ENCODE measurements at places on chromosomes 4 and X.

DNA sequence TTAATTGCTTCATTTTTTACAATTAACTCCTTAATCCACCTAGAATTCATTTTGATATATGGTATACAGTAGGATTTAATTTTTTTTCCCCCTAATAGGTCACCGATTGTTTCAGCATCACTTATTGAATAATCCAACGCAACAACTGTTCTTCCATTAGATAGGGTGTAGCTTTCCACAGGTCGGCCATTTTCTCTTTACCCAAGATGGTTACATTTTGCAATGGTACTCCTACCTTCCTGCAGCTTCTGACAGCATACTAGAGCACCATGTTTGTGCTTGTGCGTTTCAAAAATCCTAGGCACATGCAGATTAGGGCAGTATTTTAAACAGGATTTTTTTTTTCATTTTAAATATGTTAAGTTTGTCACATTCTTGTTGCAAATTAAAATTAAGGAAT, 2.3 kb downstream of the LINC00632 start:
- no peak for DNase-seq

- no peak for DNase-seq
Measured at GRCh38 chr4:187663076-187663475, 332.5 kb upstream of the ZFP42 start.

- DNase-seq: no peak
Measured at GRCh38 chr4:59553063-59553720, 1646.9 kb upstream of the ADGRL3 start.

DNA sequence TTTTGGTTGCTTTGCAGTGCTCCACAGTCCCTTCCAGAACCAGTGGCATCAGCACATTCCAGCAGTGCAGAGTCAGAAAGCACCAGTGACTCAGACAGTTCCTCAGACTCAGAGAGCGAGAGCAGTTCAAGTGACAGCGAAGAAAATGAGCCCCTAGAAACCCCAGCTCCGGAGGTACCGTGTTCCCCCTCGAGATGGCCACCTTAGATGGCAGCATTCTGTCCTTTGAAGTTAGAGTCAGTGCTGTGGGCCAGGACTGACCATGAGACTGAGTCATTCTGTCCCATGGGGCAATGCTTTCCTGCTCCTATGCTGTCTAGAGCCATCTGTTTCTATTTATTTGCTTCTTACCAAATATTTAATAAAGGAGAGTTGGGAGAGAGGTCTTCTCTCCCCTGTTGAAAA, 112.3 kb downstream of the KLHL8 start:
- DNase-seq: no peak

DNA sequence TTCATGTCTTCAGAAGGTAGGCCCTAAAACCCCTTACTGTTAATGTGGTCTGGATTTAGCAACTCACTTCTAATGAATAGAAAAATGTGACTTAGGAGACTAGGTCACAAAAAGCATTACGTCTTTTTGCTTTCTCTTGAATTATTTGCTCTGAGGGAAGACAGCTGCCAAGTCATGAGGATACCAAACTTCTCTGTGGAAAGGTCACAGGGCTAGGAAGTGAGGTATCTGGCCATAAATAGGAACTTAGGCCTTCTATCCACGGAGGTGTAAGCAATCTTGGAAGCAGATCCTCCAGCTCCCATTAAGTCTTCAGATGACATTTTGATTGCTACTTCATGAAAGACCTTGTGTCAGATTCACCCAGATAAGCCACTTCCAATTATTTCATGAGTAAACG, 120.6 kb downstream of the JADE1 start:
- DNase-seq: no peak

DNA sequence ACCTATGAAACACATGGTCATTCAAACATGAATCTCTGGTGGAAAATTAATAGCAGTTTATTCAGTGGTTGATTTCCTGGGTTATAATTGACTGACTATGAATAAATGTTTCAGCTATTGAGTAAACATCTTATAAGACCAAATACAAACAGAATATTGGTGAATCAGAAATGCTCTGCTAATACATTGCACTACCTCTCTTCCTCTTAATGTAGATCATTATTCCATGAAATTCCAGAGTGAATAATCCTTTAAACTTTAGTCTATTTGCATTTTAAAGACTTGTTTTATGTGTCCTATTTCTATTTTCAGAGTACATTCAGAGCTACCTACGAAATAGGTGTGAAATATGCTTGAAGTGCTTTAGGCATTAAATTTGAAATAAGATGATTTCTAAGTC, 715.4 kb downstream of the ADGRL3 start:
- no peak for DNase-seq

DNA sequence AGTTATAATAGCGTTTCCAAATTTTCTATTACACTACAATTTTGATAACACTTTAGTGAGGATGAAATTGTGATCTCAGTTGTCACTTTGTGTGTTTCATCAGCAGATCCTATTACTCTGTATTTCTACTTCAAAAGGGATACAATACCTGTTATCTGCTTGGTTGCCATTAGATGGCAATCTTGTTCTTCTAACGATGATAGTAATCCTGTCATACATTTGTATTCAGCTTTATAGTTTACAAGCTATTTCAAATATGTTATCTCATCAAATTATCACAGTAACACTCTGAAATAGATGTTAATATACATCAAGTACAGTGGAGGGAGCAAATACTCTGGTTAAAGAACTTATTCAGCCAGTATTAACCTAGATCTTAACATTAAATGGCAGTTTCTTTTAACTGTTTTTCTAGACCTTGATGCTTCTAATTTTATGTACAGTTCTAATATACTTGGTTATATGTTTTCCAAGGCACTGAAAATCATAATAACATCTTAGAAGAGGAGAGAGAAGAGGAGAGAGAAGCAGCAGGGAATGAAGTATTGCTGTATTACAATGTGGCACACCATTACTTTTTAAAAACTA, 292.0 kb downstream of the CCSER1 start:
- peak; percentile 72 for DNase-seq

Data from LNCaP clone FGC (cell line).